Cerebellum (tissue), 4 donors: ENCODE measurements at places on chromosomes 3 and 15. TPM values are rescaled to one million over a fixed set of nuclear protein-coding genes. Genes with fewer than 3 reads are reported as not detected.

GRCh38 chr15:98881526-98882520 is 125.8 kb downstream of the PGPEP1L start:
- DNase-seq: no peak

Gene CKMT1B
- 10.3 TPM for total RNA-seq

GRCh38 chr3:57927916-57928315 is 80.3 kb upstream of the FLNB start:
- no peak for DNase-seq

DNA sequence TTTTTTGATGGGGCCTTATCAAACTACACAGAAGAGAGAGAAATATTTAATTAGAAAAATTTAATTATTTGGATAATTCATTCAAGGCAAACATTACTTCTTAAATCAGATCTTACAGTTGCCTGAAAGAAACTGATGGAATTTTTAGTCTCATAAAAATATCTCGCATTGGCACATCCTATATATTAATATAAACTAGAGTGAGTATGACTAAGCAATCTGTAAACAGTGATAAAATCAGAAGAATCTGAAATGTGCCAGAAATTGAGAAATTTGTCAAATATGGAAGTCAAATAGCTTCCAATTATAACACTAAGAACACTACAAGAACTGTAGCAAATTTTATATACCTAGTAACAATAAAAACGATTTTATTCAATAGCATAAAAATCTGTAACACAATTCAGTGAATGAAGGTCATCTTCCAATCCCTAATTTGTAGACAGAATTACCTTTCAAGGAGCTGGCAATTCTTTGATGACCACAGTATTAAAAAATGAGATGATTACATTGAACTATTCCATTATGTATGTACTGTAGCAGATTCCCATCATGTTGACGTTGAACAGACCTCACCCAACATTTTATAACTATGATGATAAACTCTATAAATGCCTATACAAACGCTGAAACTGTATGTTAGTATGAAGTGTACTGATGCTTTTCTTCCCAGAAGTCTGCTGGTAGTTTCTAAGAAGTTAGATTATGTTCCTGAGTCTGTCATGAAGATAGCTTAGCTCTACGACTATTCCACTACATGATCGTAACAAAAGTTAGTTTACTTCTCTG is 63.0 kb downstream of the ALDH1A2 start:
- no peak for DNase-seq

GRCh38 chr3:127330385-127330784 is 42.5 kb upstream of the PRR20G start:
- no peak for DNase-seq
